ENCODE measurements at places on chromosomes 7 and 10.

DNA sequence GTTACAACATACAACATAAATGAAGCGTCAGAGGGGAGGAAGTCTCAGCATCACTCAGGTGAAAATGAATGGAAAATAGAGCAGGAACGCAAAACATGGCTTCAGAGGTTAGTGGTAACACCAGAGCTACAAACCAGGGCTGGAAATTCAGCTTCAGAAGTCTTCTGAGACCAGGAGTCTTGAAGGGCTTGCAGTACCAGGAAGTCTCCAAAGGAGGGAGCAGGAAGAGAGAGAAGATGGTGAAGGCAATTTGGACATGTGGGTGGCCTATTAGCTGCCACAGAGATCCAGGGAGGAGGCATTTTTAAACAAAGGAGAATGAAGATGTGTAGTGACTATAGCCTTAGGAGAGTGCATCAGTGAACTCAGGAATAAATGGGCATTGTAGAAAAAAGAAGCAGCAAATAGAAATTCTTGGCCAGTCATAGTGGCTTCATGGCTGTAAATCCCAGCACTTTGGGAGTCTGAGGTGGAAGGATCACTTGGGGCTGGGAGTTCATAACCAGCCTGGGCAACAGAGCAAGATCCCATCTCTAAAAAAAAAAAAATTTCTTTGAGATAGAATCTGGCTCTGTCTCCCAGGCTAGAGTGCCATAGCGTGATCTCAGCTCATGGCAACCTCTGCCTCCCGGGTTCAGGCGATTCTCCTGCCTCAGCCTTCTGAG is 9.3 kb upstream of the TET1 start:
- peak; percentile 44 for DNase-seq

DNA sequence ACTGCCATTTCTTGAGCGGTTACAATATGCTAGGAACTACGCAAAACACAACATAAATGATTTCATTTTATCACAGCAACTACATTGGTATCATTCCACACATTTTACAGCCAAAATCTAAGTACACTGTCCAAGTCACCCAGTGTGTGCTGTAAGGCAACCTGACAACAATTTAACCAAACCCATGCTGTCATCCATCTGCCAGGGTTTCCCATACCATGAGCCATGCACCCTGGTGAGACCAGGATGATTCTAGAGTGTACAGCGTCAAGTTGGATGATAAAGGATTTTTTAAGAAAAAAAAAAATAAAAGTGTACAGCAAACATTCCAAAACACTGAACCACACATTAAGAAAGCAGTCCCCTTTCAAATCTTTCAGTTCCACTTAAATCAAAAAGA is 52.9 kb downstream of the PIK3AP1 start:
- no peak for DNase-seq

DNA sequence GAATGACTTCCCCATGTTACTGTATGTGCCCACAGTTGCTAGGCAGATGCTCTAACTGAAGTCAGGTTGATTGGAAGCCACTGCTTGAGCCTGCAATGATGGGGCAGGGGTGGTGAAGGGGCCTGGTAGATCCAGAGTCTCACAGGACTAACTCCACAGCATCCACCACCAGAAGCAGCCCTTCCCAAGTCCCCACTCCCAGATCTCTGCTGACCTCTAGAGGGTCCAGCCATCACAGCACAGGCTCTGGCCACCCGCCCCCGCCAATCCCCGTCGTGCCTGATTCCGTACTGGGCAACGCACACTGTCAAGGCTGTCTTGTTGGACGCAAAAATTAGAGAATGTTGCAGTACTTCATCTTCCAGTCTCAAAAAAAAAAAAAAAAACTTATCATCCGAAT is 136.8 kb upstream of the PDE1C start:
- no peak for DNase-seq

GRCh38 chr10:113337142-113337541 is 215.7 kb upstream of the HABP2 start:
- no peak for DNase-seq

DNA sequence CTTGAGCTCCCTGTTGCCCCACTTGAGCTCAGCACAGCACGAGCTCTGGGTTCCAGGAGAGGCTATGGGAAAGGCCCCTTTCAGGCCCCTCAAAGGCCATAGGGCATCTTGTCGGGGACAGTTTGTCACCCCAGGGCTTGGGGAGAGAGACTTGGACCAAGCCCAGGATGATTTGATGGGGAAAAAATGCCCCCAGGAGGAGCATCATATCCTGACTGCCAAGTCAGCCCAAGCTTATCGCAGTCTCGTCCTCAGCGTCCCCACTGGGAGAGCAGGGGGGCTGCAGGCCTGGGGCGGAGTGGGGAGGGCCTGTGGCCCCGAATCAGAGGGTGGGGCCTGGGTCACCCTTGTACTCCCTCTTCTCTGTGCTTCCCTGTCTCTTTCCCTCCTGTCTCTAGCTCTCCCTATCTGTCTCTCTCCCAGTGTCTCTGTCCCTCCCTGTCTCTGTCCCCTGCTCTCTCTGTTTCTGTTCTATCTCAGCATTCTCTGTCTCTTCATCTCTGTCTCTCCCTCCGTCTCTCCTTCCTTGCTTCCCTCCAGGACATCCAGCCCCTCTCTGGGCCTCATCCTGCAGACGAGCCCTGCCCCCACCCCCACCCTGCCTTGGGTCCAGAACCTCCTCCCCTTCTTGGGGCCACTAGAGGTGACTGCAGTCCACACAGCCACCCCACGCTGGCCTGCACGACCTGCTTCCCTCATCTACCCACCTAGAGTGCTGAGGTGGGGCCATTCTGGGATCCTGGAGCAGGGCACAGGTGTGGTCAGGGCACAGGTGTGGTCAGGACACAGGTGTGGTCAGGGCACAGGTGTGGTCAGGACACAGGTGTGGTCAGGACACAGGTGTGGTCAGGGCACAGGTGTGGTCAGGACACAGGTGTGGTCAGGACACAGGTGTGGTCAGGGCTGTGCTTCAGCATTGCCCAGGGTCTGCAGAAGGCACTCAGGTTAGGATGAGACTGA is 17.3 kb upstream of the GRIFIN start:
- DNase-seq = no peak

- peak; percentile 41 for DNase-seq
Observed at GRCh38 chr7:137903382-137904169, 56.8 kb upstream of the DGKI start.

GRCh38 chr7:51031791-51032515 is 249.3 kb upstream of the GRB10 start:
- DNase-seq = no peak

DNA sequence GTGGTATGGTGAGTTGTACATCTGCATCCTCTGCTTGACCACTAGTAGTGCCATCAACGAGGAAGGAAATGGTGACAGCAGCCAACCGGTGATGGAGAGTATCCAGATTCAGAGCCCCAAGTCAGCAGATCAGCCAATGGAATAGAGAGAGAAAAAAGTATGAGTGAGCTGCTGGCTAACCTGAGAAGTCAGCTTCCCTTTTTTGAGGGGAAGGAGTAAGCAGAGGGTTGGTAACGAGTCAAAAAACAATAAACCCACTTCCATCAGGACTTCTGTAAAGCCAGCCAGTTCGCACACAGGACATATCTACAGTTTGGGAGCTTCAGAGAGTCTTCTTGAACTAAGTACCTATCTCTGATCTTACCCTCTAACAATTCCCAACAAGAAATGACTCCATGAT is 8.9 kb downstream of the SLC25A28 start:
- no peak for DNase-seq

GRCh38 chr10:131930150-131930549 is 29.3 kb downstream of the PPP2R2D start:
- DNase-seq = no peak

DNA sequence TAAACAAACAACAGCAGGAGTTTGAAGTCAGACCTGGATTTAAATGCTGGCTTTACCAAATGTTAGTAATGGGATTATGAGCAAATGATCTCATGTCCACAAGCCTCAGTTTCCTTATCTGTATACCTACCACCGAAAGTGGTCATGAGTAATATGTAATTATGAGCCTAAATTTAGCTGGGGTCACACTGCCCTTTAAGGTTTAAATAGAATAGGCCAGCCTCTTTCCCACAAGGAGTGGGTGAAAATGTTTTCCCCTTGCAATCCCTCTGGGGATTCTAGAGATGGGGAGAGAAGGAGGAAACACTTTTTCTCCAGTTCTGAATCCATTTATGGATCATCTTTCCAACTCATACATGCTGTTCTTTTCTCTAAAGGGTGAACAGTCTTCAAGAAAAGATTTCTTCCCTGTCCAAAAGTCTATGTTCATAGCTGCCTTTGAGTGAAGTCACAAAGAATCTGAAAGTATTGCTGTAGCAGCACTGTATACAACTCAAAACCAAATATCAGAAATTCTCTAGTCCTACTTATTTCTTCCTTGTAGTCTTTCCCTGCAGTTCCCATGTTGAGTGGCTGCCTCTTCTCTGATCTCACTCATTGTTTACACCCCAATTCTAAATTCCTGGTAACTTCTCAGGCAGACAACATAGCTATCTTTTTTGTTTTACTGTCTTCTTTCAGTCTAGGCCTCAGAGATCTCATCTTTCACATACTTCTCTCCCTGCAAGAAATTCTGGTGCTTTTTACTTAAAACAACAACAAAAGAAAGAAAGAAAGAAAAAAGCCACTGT is 7.4 kb upstream of the TSPAN12 start:
- no peak for DNase-seq

GRCh38 chr10:21528236-21529031 is 3.0 kb upstream of the SKIDA1 start:
- no peak for DNase-seq

GRCh38 chr7:17983221-17984062 is 43.1 kb upstream of the SNX13 start:
- no peak for DNase-seq

DNA sequence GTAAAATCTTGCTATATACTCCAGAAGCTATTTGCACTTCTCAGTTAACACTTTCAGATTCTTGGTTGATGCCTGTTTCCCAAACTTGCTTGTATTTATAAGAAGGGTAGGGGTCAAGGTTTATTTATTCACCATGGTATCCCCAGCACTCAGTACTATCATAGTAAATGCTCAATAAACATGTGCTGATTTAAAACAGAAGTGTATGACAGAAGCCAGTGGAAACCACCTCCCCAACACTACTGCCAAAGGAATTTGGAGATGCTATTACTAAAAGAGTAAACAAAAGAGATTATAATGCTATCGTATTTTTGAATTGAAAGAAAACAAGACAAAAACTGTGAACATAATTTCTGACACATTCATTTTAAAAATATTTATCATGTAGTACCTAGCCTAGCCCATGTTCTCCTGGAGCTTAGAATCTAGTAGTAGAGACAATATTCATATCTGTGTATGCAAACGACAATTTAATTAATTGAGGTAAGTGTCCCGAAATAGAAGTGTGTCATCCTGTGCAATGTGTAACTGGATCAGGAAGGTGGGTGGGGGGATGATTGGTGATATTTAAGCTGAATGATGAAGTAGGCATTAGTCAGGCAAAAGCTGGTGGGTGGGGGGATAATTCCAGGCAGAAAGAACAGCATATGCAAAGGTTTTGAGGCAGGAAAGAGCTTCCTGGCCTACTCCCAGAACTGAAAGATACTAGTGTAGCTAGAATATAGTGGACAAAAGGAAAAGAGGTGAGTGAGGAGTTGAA is 77.5 kb downstream of the HGF start:
- no peak for DNase-seq

GRCh38 chr10:91062091-91062490 is 141.2 kb upstream of the ANKRD1 start:
- DNase-seq = no peak

DNA sequence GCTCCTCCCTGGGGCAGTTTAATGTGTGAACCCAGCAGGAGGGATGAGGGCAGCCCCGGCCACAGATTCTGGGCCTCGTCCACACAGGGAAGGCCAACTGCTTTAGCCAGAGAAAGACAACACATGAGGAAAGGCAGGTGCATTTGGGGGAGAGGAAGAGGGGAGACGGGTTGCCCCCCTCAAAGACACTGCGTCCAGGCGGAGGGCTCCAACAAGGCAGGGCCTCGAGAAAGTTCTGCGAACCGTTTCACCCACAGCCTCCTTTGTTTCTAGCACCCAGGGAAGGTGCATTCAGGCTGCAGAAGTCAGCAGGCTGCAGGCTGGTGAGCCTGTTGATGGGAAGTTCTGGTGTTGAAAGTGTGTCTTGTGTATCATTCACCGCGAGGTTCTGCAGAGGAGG is 10.1 kb downstream of the FOXL3 start:
- DNase-seq = no peak

- DNase-seq = no peak
Observed at GRCh38 chr7:148561099-148561498, 29.5 kb upstream of the C7orf33 start.

GRCh38 chr10:113520690-113521474 is 32.0 kb upstream of the HABP2 start:
- no peak for DNase-seq

DNA sequence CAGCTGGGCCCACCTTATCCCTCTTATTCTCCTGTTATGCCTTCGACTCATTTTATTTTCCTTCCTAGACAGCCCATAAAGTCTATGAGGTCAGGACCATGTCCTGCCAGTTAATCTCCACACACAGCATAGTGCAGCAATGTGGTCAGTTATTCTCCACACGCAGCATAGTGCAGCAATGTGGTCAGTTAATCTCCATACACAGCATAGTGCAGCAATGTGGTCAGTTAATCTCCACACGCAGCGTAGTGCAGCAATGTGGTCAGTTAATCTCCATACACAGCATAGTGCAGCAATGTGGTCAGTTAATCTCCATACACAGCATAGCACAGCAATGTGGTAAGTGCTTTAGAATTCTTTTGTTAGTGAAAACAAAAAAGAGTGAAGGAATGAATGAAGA is 77.8 kb downstream of the TEX36 start:
- DNase-seq = no peak

GRCh38 chr10:130398090-130398994 is 262.2 kb downstream of the GLRX3 start:
- no peak for DNase-seq

DNA sequence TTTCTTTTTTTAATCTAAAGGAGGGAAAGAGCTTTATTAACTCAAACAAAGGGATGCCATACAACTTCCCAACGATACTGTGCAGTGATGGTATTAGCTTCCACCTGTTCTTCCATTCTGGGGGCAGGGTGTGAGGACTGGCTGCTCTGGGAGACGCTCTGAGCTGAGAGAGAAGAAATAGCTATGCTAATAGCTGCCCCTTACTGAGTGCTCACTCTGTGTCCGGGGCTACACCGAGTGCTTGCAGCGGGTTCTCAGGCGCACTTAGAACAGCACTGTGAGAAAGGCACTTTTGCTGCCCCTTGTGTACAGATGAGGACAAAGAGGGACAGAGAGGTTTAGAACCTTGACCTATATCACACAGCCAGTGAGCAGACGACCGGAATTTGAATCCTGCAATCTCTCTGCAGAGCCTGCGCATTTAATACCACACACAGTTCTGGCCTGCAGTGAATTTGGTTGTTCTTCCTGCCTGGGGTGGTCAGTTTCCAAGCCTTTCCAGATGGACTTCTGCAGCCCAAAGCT is 142.2 kb downstream of the PLPP4 start:
- DNase-seq = no peak
